Thyroid gland (tissue), 4 donors: ENCODE measurements at places on chromosomes 16 and 17. TPM values are rescaled to one million over a fixed set of nuclear protein-coding genes. Genes with fewer than 3 reads are reported as not detected.

The FOXC2 gene
- total RNA-seq = 4.0 TPM

The PARN gene
- 69.8 TPM for total RNA-seq

The MPG gene
- total RNA-seq = 75.8 TPM

The CES5A gene
- total RNA-seq = not detected

The GGNBP2 gene
- 57.7 TPM for total RNA-seq

The TBC1D28 gene
- not detected for total RNA-seq

The FOXL1 gene
- 1.4 TPM for total RNA-seq

The FCSK gene
- 40.2 TPM for total RNA-seq

The CHAD gene
- not detected for total RNA-seq

The CTRB1 gene
- not detected for total RNA-seq

The PRSS21 gene
- total RNA-seq = not detected

DNA sequence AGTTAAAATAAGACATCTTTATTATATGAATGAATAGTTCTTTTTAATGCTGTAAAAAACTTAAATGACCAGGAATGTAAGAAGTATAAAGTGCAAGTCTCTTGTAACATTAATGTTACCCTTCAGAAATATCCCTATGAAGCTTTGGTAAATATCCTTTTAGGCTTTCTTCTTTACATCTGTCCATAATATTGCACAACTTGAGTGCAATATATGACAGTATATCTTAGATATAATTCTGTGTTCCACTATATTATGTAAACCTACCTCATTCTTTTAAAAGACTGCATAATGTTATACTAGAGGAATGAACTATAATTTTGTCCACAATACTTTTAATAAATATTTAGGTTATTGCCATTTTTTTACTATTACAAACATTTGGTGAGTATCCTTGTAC lies 81.1 kb downstream of the EFCAB13 start:
- no peaks in the 10 kb centered on the region for H3K27me3 ChIP-seq
- H3K4me1 ChIP-seq = no peaks in the 10 kb centered on the region
- no peak overlapping the region for H3K27ac ChIP-seq
- no peak for DNase-seq

DNA sequence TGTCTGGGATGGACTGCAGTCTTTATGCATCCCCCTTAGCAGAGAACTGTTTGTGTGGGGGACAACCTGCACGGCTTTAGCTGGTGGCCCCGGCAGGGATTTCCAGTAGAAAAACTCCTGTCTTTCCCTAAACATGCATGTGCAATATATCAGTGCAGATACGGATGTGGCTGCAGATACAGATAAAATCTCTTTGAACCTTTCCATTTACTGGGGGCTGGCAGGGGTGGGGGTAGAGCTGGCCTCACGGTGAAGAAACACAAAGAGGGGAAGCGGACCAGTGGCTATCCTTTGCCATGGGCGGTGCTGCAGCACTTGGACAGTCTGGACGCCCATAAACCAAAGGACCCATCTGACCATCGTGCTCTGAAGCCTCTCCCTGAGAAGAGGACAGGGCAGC lies 201.3 kb downstream of the ZFHX3 start:
- no peaks in the 10 kb centered on the region for H3K36me3 ChIP-seq
- peaks cover 48% of the 10 kb centered on the region for H3K4me1 ChIP-seq
- no peaks in the 10 kb centered on the region for H3K27me3 ChIP-seq
- no peak overlapping the region for H3K27ac ChIP-seq

DNA sequence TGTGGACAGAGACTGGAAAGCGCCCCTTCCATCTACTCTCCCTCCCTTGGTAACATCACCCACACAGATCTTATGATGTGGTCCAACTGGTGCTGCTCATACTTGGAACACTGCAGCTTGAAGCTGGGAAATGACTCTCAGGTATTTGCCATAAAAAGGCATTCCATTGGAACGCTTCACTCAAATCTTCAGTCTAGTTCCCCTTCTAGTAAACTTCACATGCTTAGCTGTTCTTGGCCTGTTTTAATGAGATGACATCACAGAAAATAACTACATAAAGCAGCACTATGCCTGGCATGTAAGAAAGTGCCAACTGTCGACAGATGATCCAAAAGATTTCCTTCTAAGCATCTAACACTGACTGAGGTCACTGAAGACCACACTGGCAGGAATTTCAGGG lies 9.3 kb downstream of the ZNF263 start:
- DNase-seq = no peak
- no peak overlapping the region for H3K27ac ChIP-seq
- H3K36me3 ChIP-seq = peaks cover 35% of the 10 kb centered on the region
- no peak overlapping the region for H3K4me3 ChIP-seq

DNA sequence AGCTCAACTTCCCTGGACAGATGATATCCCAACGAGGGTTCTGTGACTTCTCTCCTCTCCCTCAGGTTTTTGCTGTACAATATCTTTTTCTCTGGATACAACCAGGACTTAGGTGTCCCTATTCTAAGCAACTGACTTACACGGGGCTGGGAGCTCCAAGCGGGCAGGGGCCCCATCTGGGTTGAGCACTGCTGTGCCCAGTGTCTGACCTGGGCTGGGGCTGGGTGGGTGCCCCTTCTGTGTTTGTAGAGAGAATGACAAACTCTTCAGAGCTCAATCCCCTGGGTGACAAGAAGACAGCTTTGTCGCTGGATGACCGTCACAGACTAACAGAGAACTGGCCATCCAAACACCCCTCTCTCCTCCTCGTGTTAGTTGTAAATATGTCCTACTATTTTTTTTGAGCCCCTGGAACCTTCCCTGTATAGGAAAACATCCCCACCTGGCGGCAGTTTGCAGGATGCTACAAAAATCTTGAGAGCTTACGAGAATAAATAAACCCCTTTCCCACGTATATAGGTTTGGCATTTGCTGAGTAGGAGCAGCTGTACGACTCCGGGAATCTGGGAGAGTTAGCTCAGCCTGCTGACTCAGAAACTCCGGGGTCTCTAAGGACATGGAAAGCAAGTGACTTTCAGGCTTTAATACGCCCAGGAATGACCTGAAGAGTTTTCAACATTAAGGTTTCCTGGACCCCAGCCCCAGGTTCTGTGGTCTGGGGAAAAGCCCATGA lies 23.7 kb upstream of the RCVRN start:
- H3K4me1 ChIP-seq = no peaks in the 10 kb centered on the region
- no peak for DNase-seq

- H3K27me3 ChIP-seq = no peaks in the 10 kb centered on the region
- no peaks in the 10 kb centered on the region for H3K4me1 ChIP-seq
- H3K27ac ChIP-seq = no peak overlapping the region
- H3K4me3 ChIP-seq = no peak overlapping the region
Measured at GRCh38 chr17:65191811-65192740, 54.9 kb downstream of the RGS9 start.

- no peak overlapping the region for H3K4me3 ChIP-seq
- peaks cover 14% of the 10 kb centered on the region for H3K4me1 ChIP-seq
- H3K36me3 ChIP-seq = peaks cover 34% of the 10 kb centered on the region
- H3K27ac ChIP-seq = peak overlapping the region; percentile 70
Measured at GRCh38 chr17:77489893-77490255, 349.1 kb downstream of the SEC14L1 start.

- peaks cover 21% of the 10 kb centered on the region for H3K4me1 ChIP-seq
- DNase-seq = no peak
- H3K4me3 ChIP-seq = no peak overlapping the region
- H3K36me3 ChIP-seq = no peaks in the 10 kb centered on the region
Measured at GRCh38 chr16:85927959-85928358, 29.0 kb downstream of the IRF8 start.

GRCh38 chr16:58842156-58842555 lies 108.0 kb upstream of the GOT2 start:
- H3K36me3 ChIP-seq = no peaks in the 10 kb centered on the region
- no peak overlapping the region for H3K27ac ChIP-seq
- H3K4me3 ChIP-seq = no peak overlapping the region
- H3K4me1 ChIP-seq = no peaks in the 10 kb centered on the region
- no peaks in the 10 kb centered on the region for H3K27me3 ChIP-seq

- H3K27me3 ChIP-seq = no peaks in the 10 kb centered on the region
- DNase-seq = no peak
- H3K4me1 ChIP-seq = no peaks in the 10 kb centered on the region
Measured at GRCh38 chr17:71790791-71791190, 330.0 kb upstream of the SOX9 start.

DNA sequence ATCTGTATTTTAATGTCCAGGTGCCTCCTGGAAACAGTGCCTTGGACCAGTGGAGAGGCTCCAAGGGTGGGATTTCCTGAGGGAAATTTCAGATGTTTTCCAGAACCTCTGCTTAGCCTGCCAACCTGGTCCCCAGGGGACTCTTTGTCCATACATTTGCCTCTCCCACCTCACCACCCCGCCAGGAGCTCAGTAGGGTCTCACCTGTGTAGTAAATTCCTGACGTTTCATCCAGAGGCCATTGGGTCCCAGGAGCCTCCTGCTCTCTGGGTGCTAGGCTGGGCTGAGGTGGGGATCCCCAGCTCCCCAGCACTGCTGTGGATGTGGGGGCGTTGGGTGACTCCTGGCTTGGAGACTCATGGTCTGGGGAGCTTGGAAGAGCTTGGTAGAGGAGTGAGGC lies 2.7 kb downstream of the NLRP1 start:
- H3K4me1 ChIP-seq = peaks cover 15% of the 10 kb centered on the region
- H3K4me3 ChIP-seq = no peak overlapping the region
- no peak for DNase-seq
- no peak overlapping the region for H3K27ac ChIP-seq
- no peaks in the 10 kb centered on the region for H3K36me3 ChIP-seq

DNA sequence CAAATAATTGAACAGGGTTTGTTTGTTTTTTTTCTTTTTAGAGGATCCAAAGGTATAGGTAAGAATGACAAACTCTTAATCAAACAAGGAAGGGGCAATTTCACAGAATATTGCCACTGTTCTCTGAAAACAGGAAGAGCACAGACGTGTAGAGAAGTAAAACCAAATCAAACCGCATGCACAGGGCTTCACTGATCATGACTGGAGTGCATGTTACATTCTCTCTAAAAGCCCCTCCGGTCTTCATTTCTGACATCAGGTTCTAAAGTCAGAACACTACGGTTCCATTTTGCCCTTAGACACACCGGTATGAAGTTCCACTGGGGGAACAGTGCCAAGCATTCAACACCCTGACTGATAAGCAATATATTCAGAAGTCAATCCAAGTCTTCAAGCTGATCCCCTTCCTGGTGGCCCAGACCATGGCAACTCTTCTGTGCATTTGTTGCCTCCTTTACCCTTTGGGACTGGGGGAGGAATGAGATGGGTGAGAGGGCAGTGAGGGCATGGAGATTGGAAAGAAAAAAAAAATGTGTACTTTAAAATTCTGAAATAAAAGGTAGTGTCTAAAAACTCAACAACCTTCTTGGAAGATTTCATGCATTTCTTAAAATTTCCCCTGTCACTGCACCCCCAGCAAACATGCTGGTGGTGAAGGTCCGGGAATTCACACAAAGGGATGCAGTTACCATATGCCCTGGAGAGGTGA lies 1.4 kb downstream of the MMD start:
- H3K4me3 ChIP-seq = no peak overlapping the region
- no peaks in the 10 kb centered on the region for H3K27me3 ChIP-seq
- H3K27ac ChIP-seq = no peak overlapping the region

DNA sequence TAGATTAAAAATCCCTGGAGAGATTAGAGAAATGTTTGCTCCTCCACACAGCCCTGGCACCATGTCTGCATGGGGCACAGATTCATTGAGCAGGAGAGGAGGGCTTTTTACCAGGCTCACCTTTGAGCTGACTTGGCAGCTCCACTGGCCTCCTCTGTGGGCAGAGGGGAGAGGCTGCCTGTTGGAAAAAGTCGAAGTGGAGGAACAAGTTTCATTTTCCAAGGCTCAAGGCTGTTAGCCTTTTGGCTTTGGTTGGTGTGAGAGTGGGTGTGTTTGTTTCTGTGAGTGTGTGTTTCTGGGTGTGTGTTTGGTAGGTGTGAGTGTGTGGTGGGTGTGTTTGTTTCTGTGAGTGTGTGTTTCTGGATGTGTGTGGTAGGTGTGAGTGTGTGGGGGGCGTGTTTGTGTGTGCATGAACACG lies 5.6 kb downstream of the TMEM238L start:
- no peaks in the 10 kb centered on the region for H3K36me3 ChIP-seq
- DNase-seq = peak; percentile 71
- peak overlapping the region; percentile 64 for H3K27ac ChIP-seq
- no peaks in the 10 kb centered on the region for H3K27me3 ChIP-seq
- peaks cover 22% of the 10 kb centered on the region for H3K4me1 ChIP-seq

- H3K27me3 ChIP-seq = no peaks in the 10 kb centered on the region
- no peak overlapping the region for H3K27ac ChIP-seq
- H3K36me3 ChIP-seq = no peaks in the 10 kb centered on the region
- no peaks in the 10 kb centered on the region for H3K4me1 ChIP-seq
- H3K4me3 ChIP-seq = no peak overlapping the region
- DNase-seq = no peak
Measured at GRCh38 chr16:80587071-80587470, 46.3 kb downstream of the DYNLRB2 start.

DNA sequence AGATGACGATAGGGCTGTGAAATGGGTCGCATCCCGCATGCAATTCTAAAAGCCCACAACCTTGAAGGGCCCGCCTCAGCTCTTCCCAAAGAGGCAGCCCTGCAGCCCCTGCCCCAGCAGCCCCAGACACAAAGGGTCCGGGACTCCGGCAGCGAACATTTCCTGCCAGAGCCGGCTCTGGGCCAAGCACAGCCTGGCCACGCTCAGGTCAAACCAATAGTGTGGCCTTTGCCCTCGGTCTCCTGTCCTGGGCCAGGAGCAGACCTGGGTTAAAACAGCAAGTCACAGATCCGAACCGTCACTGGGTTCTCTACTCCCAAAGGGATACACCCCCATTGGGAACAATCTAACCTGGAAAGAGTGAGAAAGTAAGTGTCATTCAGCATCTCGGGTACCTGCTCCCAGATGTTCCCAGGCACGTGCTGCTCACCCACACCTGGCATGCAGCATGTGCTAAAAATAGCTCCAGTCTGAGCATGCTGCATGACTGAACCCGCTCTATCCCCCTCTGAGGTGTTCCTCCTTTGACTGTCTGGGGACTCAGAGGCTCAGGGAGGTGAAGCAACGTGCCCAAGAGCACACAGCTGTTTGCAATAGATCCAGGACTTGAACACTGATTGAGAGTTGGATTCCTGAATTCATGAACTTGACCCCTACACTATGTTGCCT lies 22.2 kb upstream of the ATP2A3 start:
- H3K27me3 ChIP-seq = no peaks in the 10 kb centered on the region
- H3K27ac ChIP-seq = no peak overlapping the region
- DNase-seq = no peak

DNA sequence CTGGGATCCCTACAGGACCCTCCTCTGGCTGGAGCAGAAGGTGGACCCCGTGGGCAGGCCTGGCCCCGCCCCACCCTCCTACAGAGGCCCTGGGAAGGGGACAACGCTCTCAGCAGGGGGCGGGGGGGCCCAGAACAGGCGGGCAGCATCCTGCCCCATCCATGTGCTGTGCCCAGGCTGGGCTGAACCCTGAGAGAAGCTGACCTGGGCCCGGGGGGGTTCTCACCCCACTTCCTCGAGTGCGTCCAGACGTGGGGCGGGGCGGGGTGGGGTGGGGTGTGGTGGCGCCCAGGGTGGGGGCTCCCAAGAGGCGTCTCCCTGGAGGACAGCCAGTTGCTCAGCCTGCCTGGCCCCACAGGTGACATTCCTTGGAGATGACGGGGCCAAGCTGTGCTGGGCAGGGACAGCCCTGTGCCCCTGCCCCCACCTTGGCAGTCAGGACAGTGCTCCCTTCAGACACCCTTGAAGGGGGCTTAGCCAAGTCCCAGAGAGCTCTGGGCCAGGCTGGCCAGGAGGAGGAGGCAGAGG lies 390 bp upstream of the UNC13D start:
- peaks cover 35% of the 10 kb centered on the region for H3K36me3 ChIP-seq
- peak; percentile 93 for DNase-seq
- H3K27me3 ChIP-seq = no peaks in the 10 kb centered on the region
- H3K4me3 ChIP-seq = no peak overlapping the region
- H3K27ac ChIP-seq = peak overlapping the region; percentile 94
